Stimulated activated CD8-positive, alpha-beta memory T cell treated with anti-CD3 and anti-CD28 coated beads, Interleukin-4, amount 100 ng/mL, for 4 hours (primary cell): ENCODE measurements at places on chromosomes 7 and 10.

GRCh38 chr7:4225881-4226523 is 456.1 kb upstream of the FOXK1 start:
- no peak for DNase-seq

GRCh38 chr7:3605222-3605621 is 304.2 kb downstream of the SDK1 start:
- DNase-seq, result no peak

GRCh38 chr10:6783471-6783870 is 203.4 kb upstream of the PRKCQ start:
- no peak for DNase-seq

DNA sequence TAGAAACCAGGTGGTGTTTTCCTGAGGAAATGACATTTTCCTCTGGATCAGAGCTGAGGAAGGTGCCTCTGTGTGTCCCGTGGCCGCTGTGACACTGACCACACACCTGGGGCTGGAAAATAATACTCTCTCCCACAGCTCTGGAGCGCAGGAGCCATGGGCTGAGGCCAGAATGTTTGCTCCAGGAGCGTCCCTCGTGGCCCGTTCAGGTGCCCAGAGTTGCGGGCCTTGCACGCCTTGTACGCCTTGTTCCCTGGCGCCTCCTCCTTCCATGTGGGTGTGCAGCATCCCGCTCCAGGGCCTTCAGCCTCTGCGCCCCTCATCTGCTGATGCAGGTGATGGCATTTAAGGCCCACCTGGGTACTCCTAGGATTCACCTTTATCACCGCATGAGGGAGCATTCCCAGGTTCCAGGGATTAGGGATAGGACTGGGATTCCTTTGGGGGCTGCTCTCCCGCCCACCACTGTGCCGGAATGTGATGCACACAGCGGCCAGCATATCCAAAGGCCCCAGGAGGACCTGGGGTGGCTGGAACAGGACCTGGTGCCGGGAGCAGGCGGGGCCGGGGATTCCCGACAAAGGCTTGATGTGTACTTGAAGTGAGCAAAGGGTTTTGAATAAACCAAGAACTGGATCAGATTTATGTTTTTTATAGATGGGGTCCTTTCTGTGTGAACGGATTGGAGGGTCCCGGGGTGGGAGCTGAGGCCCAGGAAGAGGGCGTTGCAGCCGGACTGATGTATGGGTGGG is 44.0 kb downstream of the PITRM1 start:
- no peak for DNase-seq

- DNase-seq, result no peak
These were observed 320.2 kb downstream of the ELMO1 start for GRCh38 chr7:37128327-37129034.

DNA sequence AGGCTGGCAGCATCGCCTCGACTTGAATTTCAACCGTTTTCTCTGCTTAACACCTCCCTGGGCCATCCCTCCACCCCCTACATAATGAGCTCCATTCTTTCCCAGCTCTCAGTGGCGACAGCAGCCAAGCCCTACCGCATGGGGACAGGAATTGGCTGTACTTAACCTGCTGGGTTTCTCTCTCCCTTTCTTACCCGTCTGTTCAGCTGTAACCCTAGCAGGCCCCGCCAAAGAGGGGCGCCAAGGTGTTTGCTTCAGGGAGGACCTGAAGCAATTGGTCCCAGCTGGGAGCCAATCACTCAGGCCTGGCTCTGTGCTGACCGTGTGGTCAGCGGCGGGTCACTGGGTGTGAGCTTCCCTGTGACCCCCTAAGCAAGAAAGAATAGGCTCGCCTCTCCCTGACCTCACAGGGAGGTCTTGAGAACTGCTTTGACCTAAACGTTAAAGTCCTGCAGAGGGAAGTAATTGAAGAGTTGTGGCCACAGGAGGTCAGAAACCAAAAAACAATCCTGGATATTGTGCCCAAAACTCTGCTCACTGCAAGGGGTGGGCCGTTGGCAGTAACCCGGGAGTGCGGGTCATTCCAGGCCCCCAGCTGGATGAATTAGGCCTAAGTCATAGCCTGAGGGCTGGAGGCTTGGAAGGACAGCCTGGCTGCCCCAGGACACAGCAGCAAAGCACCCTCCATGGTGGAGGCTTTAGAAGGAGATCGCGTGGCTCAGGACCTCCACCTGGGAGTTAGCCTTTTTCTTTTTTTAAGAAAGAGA is 114.6 kb downstream of the ITIH5 start:
- no peak for DNase-seq

DNA sequence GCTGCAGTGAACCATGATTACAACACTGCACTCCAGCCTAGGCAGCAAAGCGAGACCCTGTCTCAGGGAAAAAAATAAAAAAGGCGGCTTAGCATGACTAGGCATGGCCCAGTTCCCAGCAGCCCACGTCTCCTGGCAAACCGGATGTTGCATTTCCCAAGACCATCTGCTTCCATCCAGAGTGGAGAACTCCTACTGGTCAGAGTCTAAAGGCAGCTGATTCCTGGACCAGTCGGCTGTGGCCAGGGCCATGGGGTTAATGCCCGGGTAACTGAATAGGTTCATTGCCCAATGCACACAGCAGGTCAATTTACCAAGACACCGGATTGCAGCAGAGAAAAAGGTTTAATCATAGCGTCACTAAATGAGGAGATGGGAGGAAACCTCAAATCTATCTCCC is 133.1 kb downstream of the MYL10 start:
- no peak for DNase-seq

DNA sequence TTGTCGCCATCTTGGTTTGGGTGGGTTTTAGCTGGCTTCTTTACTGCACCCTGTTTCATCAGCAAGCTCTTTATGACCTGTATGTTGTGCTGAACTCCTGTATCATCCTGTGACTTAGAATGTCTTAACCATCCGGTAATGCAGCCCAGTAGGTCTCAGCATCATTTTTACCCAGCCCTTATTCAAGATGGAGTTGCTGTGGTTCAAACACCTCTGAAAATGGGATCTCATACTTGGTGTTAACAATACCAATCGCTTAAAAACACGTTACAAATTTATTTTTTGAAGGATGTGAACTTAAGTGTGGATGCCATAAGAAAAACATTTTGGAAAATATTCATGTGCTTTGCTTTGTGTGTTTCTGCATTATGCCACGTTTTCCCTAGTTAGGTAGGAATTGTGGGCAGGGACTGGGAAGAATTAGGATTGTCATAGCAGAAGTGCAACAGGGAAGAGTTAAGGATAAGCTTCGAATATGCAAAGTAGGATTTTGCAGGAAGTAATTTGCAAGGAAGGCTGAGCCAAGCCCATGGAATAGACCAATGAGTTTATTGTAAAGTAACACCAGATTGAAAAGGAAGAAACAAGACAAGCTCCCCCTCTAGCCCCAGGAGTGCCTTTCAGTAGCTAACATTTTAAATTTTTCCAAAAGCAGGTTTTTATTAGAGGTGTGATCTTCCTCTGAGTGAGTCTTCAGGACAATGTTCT is 56.4 kb downstream of the PRR15 start:
- DNase-seq, result no peak

GRCh38 chr10:77231375-77231774 is 406.2 kb downstream of the KCNMA1 start:
- DNase-seq, result no peak

DNA sequence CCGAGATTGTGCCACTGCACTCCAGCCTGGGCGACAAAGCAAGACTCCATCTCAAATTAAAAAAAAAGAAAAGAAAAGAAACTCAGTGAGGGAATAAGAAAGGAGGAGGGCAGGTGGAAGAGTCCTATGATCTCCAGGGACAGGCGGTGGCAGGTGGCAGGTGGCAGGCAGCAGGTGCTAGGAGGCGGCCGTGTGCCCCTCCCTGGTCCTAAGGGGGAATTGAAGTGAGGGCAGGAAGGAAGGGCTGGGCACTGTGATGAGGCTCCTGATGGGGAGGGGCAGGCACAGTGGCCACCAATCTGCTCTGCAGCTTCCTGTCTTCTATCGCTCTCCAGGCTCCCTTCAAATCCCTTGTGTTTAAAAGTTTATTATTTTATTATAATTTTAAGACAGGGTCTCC is 41.2 kb upstream of the UBE3C start:
- no peak for DNase-seq

GRCh38 chr10:6465854-6466601 is 114.0 kb downstream of the PRKCQ start:
- no peak for DNase-seq

- DNase-seq, result no peak
These were observed 17.6 kb upstream of the GDI2 start for GRCh38 chr10:5830629-5831445.

GRCh38 chr7:55590517-55591281 is 18.4 kb upstream of the VOPP1 start:
- DNase-seq, result no peak

DNA sequence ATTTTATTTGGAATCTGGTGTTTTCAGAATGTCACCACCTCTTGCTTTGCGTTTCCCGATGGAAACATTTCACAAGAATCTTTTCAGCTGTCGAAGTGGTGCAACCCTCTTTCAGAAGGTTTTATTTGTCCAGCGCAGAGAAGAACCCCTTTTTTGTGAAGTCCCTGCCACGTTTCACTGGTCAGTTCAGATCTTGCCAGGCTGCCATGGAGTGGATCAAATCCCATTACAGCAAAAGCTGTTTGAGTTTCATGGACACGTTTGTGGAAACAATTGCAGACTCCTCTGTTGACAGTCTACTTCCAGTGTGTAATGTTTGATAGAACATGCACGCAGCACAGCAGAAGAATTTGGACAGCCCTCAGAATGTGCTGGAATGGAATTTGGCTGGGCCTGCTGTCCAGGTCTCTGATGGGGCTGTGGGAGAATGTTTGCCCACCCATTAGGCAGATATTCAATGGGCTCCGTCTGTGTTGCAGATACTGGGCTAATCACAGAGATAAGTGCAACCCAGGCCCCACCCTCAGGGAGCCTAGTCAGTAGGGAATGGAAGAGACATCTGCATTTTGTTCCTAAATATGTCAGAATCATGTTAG is 143.2 kb downstream of the GRK5 start:
- DNase-seq, result no peak

DNA sequence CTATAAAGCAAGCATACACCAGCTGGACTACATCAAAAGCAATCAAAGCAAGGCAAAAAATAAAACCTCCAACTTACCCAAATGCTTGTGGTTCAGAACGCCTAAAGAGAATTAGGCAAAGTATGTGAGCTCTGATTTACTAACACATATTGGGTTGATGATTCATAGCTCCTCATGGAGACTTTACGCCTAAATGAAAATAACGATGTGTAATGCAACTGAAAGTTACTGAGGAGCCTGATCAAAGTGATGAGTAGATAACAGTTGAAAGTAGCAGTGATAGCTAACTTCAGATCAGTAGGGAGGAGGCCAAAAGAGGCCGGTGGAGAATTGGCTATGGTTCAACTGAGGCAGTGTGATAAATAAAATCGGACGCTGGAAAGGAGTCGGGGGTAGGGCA is 85.0 kb downstream of the MPP7 start:
- DNase-seq, result no peak

DNA sequence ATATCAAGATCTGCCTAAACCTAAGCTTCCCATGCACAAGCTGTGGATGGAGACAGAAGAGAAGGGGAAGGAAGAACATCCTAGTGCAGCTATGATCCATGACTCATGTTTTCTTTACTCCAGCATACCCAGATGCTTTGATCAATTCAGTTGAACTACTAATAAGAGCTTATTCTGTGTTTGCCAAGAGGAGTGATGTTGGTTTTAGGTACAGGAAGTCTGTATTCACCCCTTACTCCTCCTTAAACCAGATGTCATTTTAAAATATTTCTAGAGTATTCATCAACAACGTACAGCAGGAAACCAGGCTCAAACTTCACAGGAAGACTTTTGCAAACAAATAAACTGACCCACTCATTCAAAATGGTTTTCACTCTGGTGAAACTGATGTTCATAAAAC is 29.2 kb downstream of the PANK1 start:
- no peak for DNase-seq

DNA sequence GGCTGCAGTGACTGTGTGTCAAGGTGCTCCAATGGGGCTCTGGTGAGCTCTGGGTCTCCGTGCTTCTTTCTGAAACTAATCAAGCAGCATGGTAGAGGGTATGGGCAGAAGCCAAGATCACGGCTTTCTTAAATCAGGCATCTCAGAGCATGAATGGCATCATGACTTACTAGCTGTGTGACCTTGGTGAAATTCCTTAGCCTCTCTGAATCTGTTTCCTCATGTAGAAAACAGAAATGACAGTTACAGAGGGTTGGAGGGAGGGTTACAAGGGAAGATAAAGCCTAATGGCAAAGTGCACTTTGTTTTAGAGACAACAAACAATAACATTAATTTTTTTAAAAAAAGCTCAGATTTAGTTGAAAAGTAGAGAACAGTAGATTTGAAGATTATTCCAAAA is 34.9 kb downstream of the FRMPD2 start:
- no peak for DNase-seq

GRCh38 chr10:230758-231157 is 95.5 kb downstream of the ZMYND11 start:
- DNase-seq, result no peak

DNA sequence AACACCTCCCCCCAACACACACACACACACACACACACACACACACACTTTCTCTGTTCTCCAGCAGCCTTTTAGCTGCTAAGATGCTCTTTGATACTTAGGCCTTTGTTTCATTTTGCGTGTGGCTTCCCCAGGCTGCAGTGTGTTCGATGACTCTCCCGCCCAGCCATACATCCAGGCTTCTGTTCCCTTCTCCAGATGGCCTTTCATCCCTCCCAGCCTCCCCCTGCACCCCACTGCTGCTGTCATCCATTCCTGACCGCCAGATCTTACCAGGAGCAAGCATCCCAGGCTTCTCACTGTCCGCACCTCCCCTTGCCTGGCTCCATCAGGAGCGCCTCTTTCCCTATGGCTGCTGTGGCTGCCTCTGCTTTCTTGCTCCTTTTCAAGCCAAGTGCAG is 77.8 kb upstream of the PPIF start:
- DNase-seq, result no peak

DNA sequence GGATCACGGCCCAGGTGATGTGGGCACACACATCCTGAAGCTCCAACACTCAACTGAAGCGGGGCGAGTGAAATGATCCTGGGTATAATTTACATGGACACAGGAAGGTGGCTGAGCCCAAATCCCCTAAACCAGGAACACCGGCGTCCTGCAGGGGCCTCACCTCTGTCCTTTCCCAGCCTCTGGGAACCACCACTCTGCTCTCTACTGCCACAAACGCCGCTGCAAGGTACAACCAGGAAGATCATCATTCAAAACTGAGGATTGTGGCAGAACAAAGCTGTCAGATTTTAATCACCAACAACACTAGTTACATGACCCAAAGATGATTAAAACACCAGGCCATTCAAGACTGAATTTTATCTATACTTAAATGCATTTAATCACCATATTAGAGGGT is 104.0 kb downstream of the DIP2C start:
- DNase-seq, result no peak
